Forelimb muscle (tissue), 1 donor: ENCODE measurements at places on chromosomes 4 and X. TPM values are rescaled to one million over a fixed set of nuclear protein-coding genes. Genes with fewer than 3 reads are reported as not detected.
A peak's percentile ranks its signal among the peaks of the same experiment; 100 is the strongest.

CLDN34 gene
- not detected for polyA plus RNA-seq

LPAR4 gene
- polyA plus RNA-seq = 43.1 TPM

HAND2 gene
- 0.10 TPM for polyA plus RNA-seq

DNA sequence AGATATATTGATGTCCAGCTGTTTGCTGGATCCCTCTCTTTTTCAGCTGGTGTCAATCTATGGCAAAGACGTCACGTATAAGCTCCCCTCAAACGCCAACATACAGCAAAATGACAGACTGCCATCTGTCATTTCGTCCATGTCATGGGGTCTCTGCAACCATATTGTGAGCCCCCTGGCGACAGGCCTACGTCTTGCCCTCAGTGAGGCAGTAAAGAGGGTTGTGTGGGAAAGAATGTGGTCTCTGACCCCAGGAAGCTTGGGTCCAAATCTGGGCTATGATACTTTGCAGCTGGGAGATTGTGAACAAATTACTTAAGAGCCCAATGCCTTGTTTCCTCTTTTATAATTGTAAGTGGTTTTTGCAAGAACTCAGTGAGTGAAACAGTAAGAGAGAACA, 7.4 kb downstream of the SUPT20HL2 start:
- no peak for DNase-seq

GRCh38 chr4:138734746-138735145, 280.8 kb upstream of the NOCT start:
- peak; percentile 4 for DNase-seq

DNA sequence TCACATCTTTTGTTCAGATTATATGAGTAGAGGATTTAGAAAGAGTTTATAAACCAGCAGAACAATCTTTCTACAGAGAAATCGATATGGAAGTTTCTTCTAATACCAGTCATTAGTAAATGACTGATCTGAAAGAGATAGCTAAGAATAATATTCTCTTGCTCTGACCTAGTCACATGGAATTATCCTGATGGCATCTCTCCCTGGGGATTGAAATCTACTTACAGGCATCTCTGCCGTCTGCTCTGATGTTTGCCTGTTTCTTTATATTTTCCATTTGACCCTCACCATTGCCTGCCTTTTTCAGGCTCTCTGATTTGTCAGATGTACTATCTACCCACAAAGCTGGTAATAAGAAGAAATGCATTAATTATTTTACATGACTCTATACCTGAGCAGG, 1157.3 kb downstream of the PCDH7 start:
- DNase-seq = no peak
